Prostate gland (tissue), 2 donors: ENCODE measurements at places on chromosomes 13 and 19. TPM values are rescaled to one million over a fixed set of nuclear protein-coding genes. Genes with fewer than 3 reads are reported as not detected.

GRCh38 chr19:14425696-14426138 is 6.6 kb upstream of the DDX39A start:
- no peaks in the 10 kb centered on the region for H3K36me3 ChIP-seq
- no peaks in the 10 kb centered on the region for H3K4me1 ChIP-seq
- H3K27ac ChIP-seq: no peak overlapping the region
- DNase-seq: no peak

The ITM2B gene
- 401 TPM for total RNA-seq

DNA sequence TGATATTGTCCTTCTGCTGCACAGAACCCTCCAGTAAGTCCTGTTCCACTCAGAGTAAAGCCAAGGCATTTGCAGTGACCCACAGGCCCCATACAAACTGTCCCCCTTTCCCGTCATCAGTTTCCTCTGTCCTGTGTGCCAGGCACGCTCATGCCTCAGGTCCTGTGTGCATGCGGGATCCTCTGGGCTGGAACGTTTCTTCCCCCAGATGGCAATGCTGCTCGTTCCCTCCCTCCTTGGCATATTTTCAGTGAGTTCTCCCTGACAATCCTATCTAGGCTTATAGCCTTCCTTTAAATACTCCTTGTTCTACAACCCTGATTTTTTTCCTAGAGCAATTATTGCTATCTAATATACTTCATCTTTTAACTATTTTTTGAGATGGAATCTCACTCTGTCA is 5.7 kb downstream of the OPA3 start:
- no peaks in the 10 kb centered on the region for H3K36me3 ChIP-seq
- no peak for DNase-seq
- no peaks in the 10 kb centered on the region for H3K4me1 ChIP-seq
- no peak overlapping the region for H3K27ac ChIP-seq

- DNase-seq: no peak
- no peak overlapping the region for H3K27ac ChIP-seq
- H3K27me3 ChIP-seq: no peaks in the 10 kb centered on the region
- no peaks in the 10 kb centered on the region for H3K36me3 ChIP-seq
- no peak overlapping the region for H3K4me3 ChIP-seq
These were observed 58.3 kb downstream of the RAB20 start for GRCh38 chr13:110503037-110503901.

The ABCA7 gene
- 25.1 TPM for total RNA-seq

DNA sequence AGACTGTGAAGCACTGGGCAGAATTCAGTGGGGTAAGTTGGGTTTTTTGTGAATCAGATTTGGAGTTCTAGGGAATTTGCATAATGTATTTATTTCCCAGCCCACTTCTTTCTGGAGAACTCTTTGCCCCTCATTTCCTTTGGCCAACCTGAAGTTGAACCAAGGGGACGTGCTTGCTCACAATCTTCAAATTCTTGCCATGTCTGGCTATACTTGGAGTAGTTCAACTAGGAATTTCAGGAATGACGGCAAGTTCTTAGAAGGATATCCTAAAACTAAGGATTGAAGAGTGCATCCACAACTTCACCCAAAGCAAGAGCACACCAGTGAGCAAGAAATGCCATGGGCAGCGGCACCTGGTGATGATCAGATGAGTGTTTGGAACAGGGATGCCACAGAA is 88.5 kb downstream of the TEX26 start:
- H3K36me3 ChIP-seq: no peaks in the 10 kb centered on the region
- no peak overlapping the region for H3K27ac ChIP-seq
- no peaks in the 10 kb centered on the region for H3K27me3 ChIP-seq
- H3K4me3 ChIP-seq: no peak overlapping the region

The FOXA3 gene
- 1.1 TPM for total RNA-seq

GRCh38 chr13:74629985-74630384 is 495.8 kb upstream of the KLF12 start:
- no peak overlapping the region for H3K4me3 ChIP-seq
- H3K4me1 ChIP-seq: no peaks in the 10 kb centered on the region
- DNase-seq: no peak
- no peak overlapping the region for H3K27ac ChIP-seq
- no peaks in the 10 kb centered on the region for H3K27me3 ChIP-seq

GRCh38 chr13:75055296-75055695 is 426.7 kb downstream of the TBC1D4 start:
- no peak overlapping the region for H3K27ac ChIP-seq
- DNase-seq: no peak
- H3K4me1 ChIP-seq: no peaks in the 10 kb centered on the region
- no peak overlapping the region for H3K4me3 ChIP-seq
- no peaks in the 10 kb centered on the region for H3K27me3 ChIP-seq
- no peaks in the 10 kb centered on the region for H3K36me3 ChIP-seq

DNA sequence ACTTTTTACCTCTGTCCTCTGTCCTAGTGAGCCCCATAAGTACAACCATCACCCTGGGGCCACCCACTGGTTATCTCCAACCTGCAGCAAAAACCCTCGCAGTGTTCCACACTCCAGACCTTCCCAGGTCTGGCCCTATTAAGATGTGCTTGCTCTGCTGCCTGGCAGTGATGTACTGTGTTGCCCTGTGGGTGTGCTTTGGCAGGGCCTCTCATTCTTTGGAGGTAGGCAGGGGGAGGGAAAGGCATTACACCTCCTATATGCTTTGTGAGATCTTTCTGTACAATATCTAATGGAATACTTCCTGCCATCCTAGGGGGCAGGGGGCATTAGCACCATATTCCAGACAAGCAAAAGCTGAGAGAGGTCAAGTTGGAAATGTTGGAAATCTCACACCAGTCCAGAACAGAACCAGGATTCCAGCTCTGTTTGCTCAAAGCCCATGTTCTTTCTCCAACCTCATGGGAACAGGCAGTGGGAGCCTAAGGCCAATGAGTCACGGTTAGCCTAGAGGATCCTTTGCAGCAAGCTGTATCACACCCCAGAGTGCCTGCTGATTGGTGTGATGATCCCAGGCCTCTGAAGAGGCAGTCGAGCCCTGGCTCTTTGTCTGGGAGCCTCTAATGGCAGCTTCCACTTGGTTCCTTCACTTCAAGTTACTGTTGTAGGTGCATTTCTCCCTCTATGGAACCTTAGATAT is 59.7 kb upstream of the UBL3 start:
- no peak overlapping the region for H3K27ac ChIP-seq
- H3K36me3 ChIP-seq: no peaks in the 10 kb centered on the region
- H3K4me3 ChIP-seq: no peak overlapping the region
- H3K27me3 ChIP-seq: no peaks in the 10 kb centered on the region
- no peaks in the 10 kb centered on the region for H3K4me1 ChIP-seq
- no peak for DNase-seq

DNA sequence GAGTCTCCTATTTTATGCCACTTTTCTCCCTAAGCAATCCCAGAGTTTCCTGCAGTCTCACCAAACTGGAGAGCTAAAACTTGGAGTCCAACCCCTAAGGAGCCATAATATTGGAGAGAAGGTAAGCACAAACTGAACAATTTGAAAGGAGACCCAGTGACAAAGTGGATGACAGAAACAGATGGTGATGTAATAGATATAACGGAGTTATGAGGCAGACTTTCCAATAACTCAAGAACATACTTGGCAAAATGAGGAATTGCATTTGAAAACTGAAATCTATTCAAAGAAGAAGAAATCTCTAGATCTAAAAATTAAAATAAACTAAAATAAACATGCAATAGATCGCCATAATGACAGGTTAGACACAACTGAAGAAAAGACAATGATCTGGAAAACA is 200.9 kb upstream of the MIR17HG start:
- H3K36me3 ChIP-seq: no peaks in the 10 kb centered on the region
- no peak overlapping the region for H3K4me3 ChIP-seq
- H3K27me3 ChIP-seq: no peaks in the 10 kb centered on the region
- no peak overlapping the region for H3K27ac ChIP-seq
- DNase-seq: no peak

GRCh38 chr13:112894673-112895481 is 74.1 kb upstream of the MCF2L start:
- no peak for DNase-seq
- peak overlapping the region; percentile 63 for H3K4me3 ChIP-seq
- peak overlapping the region; percentile 67 for H3K27ac ChIP-seq
- H3K27me3 ChIP-seq: no peaks in the 10 kb centered on the region
- H3K36me3 ChIP-seq: no peaks in the 10 kb centered on the region

GRCh38 chr13:41956272-41956671 is 4.6 kb downstream of the VWA8 start:
- H3K4me1 ChIP-seq: no peaks in the 10 kb centered on the region
- no peak for DNase-seq
- H3K27me3 ChIP-seq: no peaks in the 10 kb centered on the region
- H3K36me3 ChIP-seq: no peaks in the 10 kb centered on the region
- H3K4me3 ChIP-seq: no peak overlapping the region
- H3K27ac ChIP-seq: no peak overlapping the region

GRCh38 chr13:112055036-112055914 is 11.7 kb upstream of the SOX1 start:
- H3K4me1 ChIP-seq: no peaks in the 10 kb centered on the region
- H3K27me3 ChIP-seq: peaks cover 63% of the 10 kb centered on the region
- H3K36me3 ChIP-seq: no peaks in the 10 kb centered on the region
- no peak overlapping the region for H3K27ac ChIP-seq
- H3K4me3 ChIP-seq: no peak overlapping the region
- no peak for DNase-seq

The PSG2 gene
- not detected for total RNA-seq

DNA sequence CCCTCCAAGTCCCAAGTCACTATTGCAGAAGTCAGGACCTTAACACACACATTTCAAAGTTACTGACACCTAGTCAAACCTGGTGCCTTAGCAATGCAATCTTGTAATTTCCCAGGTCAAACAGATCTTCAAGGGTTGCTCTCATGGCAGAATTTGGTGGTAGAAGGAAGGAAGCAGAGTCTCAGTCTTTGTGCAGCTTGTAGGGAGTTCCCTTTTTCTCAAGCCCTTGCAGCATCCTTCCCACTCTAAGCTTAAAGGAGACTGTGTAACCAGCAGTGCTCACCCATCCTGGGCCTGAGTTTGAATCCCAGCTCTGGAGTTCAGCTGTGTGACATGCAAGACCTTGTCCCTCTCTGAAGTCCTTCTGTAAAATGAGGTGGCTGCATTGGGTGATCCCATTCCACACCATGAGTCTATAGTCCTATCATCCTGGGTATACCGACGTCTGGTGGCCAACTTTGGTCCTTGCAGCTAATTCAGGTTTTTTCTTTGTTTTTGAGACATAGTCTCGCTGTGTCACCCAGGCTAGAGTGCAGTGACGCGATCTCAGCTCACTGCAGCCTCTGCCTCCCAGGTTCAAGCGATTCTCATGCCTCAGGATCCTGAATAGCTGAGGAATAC is 9.8 kb downstream of the SIGLEC10 start:
- no peak for DNase-seq
- no peaks in the 10 kb centered on the region for H3K27me3 ChIP-seq
- no peaks in the 10 kb centered on the region for H3K36me3 ChIP-seq
- H3K4me1 ChIP-seq: no peaks in the 10 kb centered on the region

GRCh38 chr13:67416047-67416925 is 186.2 kb upstream of the PCDH9 start:
- no peak for DNase-seq
- no peaks in the 10 kb centered on the region for H3K36me3 ChIP-seq
- H3K27me3 ChIP-seq: no peaks in the 10 kb centered on the region
- H3K27ac ChIP-seq: no peak overlapping the region
- H3K4me3 ChIP-seq: no peak overlapping the region

The ZNF69 gene
- 28.1 TPM for total RNA-seq

DNA sequence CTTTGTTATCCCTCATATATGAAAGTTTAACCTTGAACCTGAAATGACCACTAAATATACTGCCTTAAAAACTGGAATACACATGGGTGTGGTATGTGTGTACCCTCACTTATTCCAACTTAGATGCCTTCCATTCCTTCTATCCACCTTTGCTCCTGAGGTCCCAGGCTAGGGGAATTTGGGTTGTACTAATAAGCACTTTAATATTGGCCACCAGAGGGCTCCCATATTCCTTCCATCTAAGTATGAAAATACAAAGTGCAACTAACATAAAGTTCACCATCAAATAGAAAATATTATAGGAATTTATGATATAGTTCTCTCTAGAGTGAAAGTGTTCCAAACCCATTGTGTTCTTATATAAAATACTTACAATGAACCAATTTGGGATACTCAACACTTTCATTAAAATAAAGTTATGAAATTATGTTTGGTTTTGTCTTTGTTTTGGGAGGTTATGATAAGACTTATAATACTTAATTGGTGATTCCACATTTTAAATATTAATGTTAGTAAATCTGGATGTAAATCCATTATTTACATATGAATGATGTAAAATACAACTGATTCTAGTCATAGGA is 62.3 kb downstream of the ITGBL1 start:
- no peak overlapping the region for H3K4me3 ChIP-seq
- no peaks in the 10 kb centered on the region for H3K27me3 ChIP-seq
- H3K4me1 ChIP-seq: no peaks in the 10 kb centered on the region

The FCHO1 gene
- total RNA-seq: 1.3 TPM

- H3K36me3 ChIP-seq: no peaks in the 10 kb centered on the region
- H3K4me1 ChIP-seq: no peaks in the 10 kb centered on the region
These were observed 110.3 kb downstream of the NALCN start for GRCh38 chr13:101305981-101306411.

The SHISA7 gene
- total RNA-seq: not detected

GRCh38 chr19:40688309-40688708 is 2.1 kb downstream of the NUMBL start:
- no peak for DNase-seq
- H3K36me3 ChIP-seq: no peaks in the 10 kb centered on the region
- peak overlapping the region; percentile 33 for H3K27ac ChIP-seq
- H3K4me1 ChIP-seq: peaks cover 16% of the 10 kb centered on the region

- no peak overlapping the region for H3K4me3 ChIP-seq
- H3K4me1 ChIP-seq: no peaks in the 10 kb centered on the region
- H3K36me3 ChIP-seq: no peaks in the 10 kb centered on the region
- H3K27me3 ChIP-seq: no peaks in the 10 kb centered on the region
- DNase-seq: no peak
- H3K27ac ChIP-seq: no peak overlapping the region
These were observed 4.0 kb downstream of the NAPSA start for GRCh38 chr19:50361290-50362029.

DNA sequence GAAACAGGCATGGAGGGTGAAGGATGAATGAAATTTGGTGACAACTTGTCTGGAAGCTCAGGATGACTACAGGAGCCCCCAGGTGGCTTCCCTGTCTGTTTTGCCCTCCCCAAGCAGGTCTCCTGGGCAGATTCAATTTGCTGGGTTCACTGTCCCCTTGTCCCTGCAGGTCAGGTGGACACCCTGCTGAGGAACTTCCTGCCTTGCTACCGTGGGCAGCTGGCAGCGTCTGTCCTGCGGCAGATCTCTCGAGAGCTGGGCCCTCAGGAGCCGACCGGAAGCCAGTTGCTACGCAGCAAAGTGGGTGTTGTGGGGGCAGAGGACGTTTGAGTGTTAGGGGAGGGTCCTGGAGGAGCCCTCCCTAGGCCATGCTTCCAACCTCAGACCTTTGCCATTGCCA is 19.1 kb downstream of the PGLS start:
- DNase-seq: no peak
- H3K4me3 ChIP-seq: no peak overlapping the region
- H3K36me3 ChIP-seq: no peaks in the 10 kb centered on the region

- no peaks in the 10 kb centered on the region for H3K36me3 ChIP-seq
- no peaks in the 10 kb centered on the region for H3K4me1 ChIP-seq
- no peak for DNase-seq
- H3K4me3 ChIP-seq: no peak overlapping the region
- H3K27ac ChIP-seq: no peak overlapping the region
- H3K27me3 ChIP-seq: no peaks in the 10 kb centered on the region
These were observed 70.4 kb downstream of the CEBPG start for GRCh38 chr19:33443638-33444561.

- H3K27me3 ChIP-seq: no peaks in the 10 kb centered on the region
- DNase-seq: no peak
- H3K36me3 ChIP-seq: no peaks in the 10 kb centered on the region
- H3K4me3 ChIP-seq: no peak overlapping the region
- no peaks in the 10 kb centered on the region for H3K4me1 ChIP-seq
These were observed 2.6 kb downstream of the FAM187B start for GRCh38 chr19:35225951-35226350.
